ENCODE measurements at places on chromosomes 4 and X. TPM values are rescaled to one million over a fixed set of nuclear protein-coding genes. Genes with fewer than 3 reads are reported as not detected.

Gene RHOH
- total RNA-seq: not detected

Gene DTHD1
- not detected for total RNA-seq

Gene PIM2
- 9.5 TPM for total RNA-seq

Gene CT45A1
- not detected for total RNA-seq

Gene MAGEA2B
- total RNA-seq: not detected

Gene UGT2B7
- total RNA-seq: not detected

Gene SLIT2
- total RNA-seq: 22.6 TPM

Gene CT55
- not detected for total RNA-seq

Gene MAGEB1
- not detected for total RNA-seq

Gene FAM200B
- total RNA-seq: 34.8 TPM

Gene ERAS
- total RNA-seq: not detected

Gene GPM6B
- total RNA-seq: 0.17 TPM

Measured in foreskin keratinocyte (primary cell).